A172 (cell line): ENCODE measurements at places on chromosomes 6 and 20. TPM values are rescaled to one million over a fixed set of nuclear protein-coding genes. Genes with fewer than 3 reads are reported as not detected.

- DNase-seq: no peak
Observed at GRCh38 chr20:23446505-23446904, 6.2 kb downstream of the CST11 start.

GRCh38 chr6:16438718-16439591, 200.6 kb downstream of the GMPR start:
- peak; percentile 70 for DNase-seq

- peak; percentile 13 for DNase-seq
Observed at GRCh38 chr6:136846046-136846445, 23.7 kb downstream of the PEX7 start.

DNA sequence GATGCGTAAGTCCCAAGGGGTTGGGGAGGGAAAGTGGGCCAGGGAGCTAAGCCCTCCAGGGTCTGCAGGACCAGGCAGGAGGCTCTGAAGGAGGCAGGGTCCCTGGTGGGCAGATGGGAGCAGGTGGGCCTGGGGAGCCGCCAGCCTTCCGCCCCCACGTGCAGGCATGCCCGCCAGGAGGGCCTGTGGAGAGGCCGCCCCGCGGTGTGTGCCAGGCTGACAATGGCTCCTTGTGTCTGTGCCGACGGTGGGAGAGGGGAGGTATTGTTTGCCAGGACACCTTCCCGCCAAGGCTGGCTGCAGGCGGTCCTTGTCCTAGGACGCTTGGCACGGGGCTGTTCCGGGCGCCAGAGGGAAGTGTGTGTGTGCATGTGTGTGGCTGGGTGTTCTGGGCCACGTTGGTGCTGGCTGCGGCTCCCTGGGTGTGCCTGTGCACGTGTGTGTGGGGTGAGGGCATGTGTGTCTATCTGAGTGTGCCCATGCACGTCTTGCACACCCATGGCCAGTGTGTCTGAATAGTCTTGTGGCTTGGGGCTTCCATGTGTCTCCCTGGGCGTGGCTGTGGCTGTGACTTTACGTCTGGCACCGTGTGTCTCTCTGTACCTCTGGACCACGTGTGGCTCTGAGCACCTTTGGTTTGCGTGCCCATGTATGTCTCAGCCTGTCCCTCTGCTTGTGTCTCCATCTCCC, 153.0 kb downstream of the CEBPB start:
- DNase-seq: no peak

- no peak for DNase-seq
Observed at GRCh38 chr6:126052485-126052884, 66.1 kb downstream of the TRMT11 start.

GRCh38 chr6:150992703-150993102, 127.2 kb downstream of the MTHFD1L start:
- no peak for DNase-seq

- DNase-seq: no peak
Observed at GRCh38 chr6:87279196-87279595, 43.2 kb upstream of the SMIM8 start.

- no peak for DNase-seq
Observed at GRCh38 chr20:63259734-63260460, 5.6 kb upstream of the NKAIN4 start.

- no peak for DNase-seq
Observed at GRCh38 chr20:45090481-45090880, 10.4 kb downstream of the KCNS1 start.

DNA sequence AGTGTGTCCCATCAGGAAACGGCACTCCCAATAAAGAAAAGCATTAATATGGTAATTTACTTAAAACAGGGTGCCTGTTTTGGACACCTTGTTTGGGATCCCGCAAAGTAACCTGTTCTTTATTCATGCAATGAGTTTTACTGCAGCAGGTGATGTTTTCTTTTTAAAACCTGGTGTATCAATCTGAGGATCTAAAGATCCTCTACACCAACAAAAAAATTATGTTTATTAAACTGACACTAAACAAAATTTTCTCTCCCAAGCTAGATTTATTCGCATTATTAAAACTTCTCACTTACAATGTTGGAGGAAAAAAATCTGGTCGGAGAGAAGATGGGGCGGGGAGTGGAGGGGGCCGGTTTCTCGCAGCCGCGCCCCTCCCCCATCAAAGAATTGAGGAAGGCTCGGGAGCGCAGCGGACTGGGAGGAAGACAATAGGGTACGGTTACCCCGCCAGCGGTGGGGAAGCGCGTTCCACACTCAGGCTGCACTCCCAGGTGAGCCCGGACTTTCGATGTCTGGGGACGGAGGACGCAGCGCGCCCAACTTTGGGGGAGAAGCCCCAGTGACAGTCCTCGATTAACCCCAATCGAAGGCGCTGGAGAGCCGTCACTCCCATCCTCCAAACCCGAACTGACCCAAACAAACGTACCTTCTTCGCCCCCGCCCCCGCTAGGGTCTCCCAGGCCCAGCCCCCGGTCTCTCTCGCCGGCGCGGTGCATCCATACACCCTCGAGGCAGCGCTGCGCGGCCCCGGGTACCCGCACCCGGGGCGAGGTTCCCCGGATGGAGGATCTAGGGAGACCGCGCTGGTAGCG, 1.3 kb downstream of the CD24 start:
- no peak for DNase-seq

DNA sequence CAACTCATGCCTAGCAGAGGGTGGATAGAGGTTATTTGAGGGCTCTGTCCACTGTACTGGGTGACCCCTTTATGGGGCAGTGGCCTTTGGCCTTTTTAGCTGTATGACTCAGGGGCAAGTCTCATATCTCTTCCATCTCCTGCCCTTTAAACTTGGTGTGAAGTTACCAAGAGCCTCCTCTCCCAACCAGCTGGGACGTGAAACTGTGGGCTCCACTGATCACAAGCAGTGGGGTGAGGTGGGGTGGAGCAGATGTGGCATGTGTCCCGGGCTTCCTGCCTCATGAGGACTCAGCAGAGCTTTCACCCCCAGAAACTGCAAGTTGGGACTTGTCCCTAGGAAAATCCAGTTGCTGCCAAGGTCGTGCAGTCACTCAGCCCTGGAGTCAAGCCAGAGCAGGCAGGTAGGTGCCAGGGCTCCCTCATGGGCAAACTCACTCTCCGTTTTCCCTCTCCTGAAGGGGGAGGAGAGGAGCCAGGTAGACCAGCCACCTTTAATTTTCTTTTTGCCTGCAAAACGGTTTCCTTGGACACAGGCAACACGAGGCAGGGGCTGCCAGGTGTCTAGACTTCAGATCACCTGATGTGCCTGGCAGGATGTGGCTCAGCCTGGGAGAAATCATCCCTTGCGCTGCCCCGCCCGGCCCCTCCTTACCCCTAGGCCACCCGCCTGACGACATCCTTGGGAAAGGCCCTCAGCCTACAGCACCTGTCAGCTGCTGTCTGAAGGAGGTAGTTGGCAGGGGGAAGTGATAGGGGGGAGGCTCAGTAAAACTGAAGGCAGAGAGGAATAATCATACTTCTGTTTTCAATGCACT, 4.0 kb downstream of the CDKN1A start:
- DNase-seq: peak; percentile 77

DNA sequence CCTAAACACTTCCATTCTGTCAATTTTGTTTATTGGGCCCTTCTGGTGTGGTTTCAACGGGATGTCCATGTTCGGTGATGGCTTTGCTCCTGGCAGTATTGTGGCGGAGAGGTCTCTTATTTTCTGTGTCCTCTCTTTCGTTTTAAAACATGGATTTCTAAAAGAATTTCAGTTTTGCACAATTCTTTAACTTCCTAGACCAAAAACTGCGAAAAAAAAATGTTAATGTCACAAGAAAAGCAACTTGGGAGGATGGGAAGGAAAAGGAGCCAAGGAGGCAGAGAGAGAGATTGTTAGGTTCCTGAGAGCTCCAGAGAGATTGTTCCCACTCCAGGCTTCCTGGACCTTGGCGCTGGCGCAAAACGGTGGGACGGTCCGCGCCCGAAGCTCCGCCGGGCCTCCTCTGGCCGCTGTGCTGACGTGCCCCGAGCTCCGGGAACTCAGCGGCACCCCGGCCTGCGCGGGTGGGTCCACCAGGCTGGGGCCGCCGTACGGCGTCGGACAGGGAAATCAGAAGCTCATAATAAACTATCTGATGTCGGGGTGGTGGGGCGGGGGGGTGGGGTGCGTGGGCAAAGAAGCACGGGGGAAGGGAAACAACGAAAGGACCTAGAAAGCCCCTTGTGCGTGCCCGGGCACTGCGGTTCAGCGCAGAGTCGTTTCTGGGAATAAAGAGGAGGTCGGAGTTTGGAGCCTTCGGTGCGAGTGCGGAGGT, 951 bp upstream of the OLIG3 start:
- no peak for DNase-seq

GRCh38 chr6:169997187-169997929, 245.9 kb downstream of the ERMARD start:
- no peak for DNase-seq

The TCP11 gene
- total RNA-seq: not detected in 2 replicates

The TBX18 gene
- total RNA-seq: not detected in 2 replicates

The PRL gene
- total RNA-seq: 0.07 TPM in 1 of 2 replicates, not detected in the other

The ARMC12 gene
- 0.24 and 0.55 TPM in 2 replicates for total RNA-seq

The C6orf47 gene
- 15.9 and 22.0 TPM in 2 replicates for total RNA-seq

The GPR6 gene
- total RNA-seq: not detected in 2 replicates

The PNPLA1 gene
- not detected in 2 replicates for total RNA-seq

The LHFPL5 gene
- total RNA-seq: not detected in 2 replicates

The INSM1 gene
- not detected in 2 replicates for total RNA-seq
